ENCODE measurements at places on chromosomes 12 and 14.

DNA sequence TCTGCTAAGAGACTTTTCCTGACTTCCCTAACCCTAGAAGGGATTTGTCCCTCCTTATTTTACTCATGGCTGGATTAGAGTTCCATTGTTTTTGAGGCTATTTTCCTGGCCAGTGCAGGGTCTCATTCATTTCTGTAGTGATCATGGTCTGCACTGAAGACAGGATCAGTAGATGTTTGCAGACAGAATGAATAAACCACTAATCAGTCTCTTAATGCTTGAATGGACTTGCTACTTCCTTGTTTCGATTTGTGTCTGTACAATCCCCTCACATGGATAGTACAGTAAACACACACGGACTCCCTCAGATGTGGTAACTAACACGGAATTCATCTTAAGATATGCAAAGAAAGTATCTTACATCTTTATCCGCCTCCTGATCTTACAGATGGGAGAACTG lies 102.6 kb upstream of the PRB2 start:
- no peak for DNase-seq

DNA sequence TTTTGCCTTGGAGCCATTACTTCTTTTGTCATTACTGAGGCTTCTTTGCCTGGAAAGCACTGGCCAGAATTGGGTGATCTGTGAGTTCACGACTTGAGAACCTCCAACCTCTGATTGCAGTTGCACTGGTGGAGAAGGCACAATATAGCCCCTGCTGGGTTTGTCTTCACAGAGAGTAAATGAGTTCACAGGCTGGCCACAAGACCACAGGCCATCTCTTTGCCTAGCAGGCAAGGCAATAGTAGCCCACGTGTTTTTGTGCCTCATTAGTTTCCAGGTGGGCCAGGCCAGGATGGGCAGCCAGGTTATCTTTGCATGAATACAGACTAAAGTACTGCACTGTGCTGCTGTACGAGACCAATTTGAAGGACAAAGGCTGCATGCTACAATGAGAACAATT lies 468.8 kb downstream of the NRXN3 start:
- DNase-seq, result no peak

DNA sequence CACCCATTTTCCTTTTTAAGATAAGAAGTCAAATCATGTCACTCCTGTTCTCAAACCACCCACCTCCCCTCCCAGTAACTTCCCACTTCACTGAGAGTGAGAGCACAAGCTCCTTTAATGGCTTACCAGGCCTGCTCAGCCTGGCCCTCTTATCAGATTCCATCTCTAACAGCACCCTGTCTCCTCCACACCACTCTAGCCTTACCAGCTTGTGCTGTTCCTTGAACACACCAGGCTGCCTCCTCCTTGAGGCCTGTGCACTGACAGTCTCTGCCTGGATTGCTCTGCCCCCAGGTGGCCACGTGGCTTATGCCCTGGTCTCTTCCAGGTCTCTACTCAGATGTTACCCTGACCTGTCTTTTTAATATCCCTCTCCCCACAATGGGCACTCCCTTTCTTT lies 40.1 kb upstream of the EVL start:
- DNase-seq, result no peak

DNA sequence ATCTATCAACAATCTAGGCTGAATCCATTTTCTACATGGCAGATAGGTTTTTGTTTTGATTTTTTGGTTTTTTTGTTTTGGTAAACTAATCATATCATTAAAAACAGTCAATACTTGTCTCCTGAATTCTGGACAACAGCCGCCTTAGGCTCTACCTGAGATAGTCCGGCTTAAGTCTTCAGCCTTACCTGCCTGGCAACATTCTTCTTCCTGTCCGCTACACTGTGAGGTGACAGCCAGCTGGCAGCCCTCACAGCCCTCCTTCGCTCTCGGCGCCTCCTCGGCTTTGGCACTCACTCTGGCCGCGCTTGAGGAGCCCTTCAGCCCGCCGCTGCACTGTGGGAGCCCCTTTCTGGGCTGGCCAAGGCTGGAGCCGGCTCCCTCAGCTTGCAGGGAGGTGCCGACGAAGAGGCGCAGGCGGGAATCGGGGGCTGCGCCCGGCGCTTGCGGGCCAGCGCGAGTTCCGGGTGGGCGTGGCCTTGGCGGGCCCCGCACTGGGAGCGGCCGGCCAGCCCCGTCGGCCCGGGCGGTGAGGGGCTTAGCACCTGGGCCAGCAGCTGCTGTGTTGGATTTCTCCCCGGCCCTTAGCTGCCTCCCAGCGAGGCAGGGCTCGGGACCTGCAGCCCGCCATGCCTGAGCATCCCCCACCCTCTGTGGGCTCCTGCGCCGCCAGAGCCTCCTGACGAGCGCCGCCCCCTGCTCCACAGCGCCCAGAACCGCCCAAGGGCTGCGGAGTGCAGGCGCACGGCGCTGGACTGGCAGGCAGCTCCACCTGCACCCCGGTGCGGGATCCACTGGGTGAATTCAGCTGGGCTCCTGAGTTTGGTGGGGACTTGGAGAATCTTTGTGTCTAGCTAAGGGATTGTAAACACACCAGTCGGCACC lies 49.0 kb downstream of the MDGA2 start:
- DNase-seq, result no peak

DNA sequence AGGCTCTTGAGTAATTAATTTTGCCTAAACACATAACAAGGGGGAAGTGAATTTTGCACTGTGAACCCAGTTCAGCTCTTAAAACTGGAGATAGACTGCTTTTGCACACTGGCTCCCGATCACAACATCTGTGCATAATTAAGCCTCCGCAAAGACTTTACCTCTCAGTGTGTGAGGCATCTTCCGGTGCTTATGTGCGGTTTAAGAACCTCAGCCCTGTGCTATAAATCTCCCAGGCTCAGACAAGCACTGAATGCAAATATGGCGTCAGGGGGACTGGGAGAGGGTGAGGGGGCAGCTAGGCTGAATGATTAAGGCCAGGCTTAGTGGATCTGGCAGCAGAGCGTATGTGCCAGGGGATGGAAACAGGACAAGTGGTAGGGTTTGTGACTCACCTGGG lies 103.3 kb downstream of the ADCK1 start:
- no peak for DNase-seq

DNA sequence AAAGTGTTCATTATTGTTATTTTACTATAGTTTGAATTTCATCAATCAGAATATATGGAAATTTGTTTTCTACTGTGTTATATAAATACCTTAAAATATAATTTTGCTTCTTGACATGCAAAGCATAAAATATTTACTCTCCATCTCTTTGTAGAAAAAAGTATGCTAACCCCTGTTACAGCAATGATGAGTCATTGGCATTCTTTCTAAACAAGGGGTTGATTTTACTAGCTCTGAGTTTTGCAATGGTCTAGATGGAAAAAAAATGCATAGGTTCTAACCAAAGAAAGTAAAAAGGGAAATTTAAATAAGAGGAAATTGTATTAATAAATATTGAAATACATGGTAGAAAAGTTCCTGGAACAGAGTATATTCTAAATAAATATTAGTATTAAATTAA lies 990.2 kb upstream of the ATXN7L3B start:
- DNase-seq, result no peak

DNA sequence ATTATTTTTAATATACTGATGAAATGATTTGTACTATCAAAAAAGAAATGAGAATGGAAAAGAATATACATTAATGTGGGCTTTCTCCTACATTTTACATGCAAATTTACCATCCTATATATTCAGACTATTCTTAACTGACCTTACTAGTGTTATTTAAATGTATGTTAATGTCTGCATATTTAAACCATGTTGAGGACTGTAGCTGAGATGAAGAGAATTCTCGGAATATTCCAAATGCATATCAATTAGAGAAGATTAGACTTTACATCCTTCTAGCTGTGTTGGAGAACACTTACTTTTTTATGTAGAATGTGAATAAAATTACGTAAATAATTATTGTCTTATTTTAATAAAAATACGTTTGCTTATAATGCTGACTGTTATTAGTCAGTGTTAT lies 990.1 kb upstream of the LRFN5 start:
- no peak for DNase-seq

GRCh38 chr14:37150414-37150813 lies 22.0 kb downstream of the SLC25A21 start:
- no peak for DNase-seq

DNA sequence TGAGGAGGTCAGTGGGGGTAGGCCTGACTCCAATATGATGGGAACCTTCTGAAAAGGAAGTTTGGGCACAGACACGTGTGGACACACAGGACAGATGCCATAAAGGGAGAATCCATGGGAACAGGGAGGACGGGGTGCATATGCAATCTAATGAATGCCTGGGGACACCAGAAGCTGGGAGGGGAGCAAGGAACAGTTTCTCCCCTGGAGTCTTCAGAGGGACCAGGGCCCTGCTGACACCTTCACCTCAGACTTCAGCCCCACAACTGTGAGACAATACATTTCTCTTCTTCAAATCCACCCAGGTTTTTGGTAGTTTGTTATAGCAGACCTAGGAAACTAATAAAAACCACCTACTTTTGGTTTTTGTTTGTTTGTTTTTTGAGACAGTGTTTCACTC lies 35.2 kb upstream of the CLIP1 start:
- no peak for DNase-seq

DNA sequence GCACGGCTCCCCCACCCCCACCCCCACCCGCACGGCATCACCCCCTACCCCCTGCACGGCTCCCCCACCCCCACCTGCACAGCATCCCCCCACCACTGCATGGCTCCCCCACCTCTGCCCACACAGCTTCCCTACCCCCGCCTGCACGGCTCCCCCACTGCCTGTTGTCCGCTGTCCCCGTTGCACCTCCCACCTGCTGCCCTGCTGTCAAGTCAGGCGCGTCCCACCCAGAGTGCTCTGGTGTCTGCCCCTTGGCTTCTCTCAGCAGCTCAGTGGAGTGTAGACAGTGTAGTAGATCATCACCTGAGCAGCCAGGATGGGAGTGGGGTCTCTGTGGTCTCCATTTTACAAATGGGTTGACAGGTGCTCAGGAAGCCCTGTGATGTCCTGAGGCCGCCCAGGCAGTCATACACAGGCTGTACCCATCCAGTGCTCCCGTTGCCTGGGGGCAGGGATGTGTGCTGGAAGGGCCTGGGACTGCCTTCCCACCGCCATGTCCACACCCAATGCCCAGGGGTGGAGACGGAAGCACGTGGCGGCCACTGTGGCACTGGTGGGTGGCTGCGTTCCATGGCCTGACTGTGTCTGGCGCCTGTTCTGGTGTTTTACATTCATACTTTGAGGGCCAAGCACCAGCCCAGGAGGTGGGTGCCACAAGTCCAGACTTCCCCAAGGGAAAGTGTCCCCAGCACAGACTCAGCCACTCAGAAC lies 32.5 kb downstream of the PACS2 start:
- no peak for DNase-seq

GRCh38 chr12:110533607-110534006 lies 31.5 kb downstream of the RAD9B start:
- no peak for DNase-seq

DNA sequence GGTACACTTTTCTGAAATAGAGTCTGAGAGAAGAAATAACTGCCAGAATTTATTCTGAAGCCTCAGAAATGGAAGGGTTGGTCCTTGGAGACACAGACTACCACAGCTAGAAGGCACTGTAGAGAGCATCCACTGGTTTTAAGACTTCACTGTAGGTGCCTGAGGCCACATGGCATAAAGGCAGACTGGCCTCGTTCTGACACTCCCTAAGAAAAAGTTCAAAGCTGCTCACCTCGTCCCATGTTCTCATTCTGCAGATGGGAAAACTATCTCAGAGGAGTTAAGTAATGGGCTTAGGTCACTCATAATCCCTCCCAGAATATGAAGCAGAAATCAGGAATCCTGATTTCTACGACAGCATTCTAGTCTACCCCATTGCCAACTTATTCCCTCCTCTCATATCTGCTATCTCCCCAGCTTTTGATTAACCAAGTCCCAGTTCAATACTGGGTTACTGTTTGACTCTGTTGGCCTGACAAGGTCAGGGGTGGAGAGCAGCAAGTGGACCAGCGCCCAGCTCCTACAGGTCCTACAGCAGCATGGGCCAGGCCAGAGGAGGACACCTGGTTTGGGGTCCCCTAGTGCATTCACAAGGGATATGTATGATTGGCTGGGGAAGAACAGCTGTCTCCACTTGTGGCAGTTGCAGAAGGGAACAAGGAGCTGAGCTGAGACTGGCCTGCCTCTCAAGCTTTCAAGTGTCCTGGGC lies 3.7 kb downstream of the ITGA5 start:
- no peak for DNase-seq

GRCh38 chr12:107229827-107230226 lies 136.5 kb upstream of the CRY1 start:
- DNase-seq, result no peak

DNA sequence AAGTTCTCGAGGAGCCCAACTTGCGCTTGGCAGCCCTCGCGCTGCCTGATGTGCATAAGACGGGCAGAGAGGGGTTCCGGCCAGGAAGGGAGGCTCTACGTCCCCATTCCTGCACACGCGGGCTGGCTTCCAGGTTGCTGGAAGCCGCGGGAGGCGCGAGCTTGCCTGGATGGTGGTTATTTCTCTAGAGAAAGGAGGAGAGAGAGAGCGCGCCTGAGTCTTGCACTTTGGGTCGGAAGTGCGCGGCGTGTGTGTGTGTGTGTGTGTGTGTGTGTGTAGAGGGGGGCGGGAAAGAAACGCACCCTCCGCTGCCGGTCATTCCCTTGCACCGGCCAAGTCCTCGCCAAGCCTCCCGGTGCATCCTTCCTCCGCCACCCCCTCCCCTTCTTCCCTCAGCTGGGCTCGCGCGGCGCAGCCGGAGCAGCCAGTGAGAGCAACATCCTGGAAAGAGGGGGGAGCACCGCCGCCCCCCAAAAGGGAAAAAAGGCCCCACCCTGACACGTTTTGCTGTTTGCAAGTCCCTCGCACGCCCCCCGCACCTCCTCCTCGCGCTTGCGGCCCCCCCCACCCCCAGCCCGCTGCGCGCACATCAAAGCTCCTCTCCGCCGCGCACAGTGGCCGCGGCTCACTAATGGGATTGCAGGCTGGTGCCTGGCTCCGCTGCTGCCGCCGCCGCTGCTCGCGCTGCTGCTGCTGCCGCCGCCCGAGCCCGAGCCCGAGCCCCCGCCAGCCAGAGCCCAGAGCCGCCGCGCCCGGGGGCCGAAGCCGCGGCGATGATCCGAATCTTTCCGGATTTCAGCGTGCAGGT lies 4.4 kb upstream of the NPAS3 start:
- no peak for DNase-seq

DNA sequence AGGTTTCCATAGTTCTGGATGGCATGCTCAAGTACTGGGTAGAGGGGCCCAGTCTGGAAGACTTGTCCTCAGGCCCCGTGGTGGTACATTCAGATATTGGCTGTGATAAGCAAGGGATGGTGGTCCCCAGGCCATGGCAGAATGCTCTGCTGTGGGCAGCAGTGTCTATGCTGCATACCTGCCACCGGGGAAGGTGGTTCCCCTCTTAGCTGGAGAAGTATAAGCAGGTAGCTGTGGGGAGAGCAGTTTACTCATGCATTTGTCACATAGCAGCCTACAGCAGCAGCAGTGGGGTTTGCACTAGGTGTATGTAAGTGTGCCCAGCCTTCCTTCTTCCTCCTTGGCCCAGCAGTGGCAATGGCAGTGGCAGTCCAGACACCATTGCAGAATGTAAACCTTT lies 69.3 kb upstream of the ADAMTS20 start:
- no peak for DNase-seq

DNA sequence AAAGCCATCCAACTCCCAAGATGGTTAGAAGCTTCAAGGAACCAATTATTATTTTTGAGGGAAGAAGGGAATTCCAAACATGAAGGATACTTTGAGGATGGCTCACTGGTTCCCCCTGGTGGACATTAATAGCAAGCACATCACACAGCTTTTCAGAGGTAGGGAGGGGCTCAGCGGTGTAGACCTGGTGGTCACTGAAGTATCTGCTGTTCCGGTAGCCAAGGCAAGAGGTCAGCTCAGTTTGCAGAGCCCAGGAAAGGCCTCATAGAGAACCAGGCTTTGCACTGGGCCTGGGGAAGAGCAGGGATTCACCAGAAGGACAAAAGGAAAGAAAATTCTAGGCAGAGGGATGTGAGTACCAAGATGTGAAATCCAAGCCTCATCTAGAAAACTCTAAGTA lies 118.7 kb downstream of the KSR2 start:
- DNase-seq, result no peak

All from vagina (tissue), 2 donors.